ENCODE measurements at places on chromosomes 1 and 21. TPM values are rescaled to one million over a fixed set of nuclear protein-coding genes. Genes with fewer than 3 reads are reported as not detected.
A peak's percentile ranks its signal among the peaks of the same experiment; 100 is the strongest.

Gene ATP6V0B
- total RNA-seq = 202 TPM

Gene SLC25A34
- 0.98 TPM for total RNA-seq

Gene HUNK
- total RNA-seq = 1.2 TPM

Gene GBP3
- 16.0 TPM for total RNA-seq

Gene HP1BP3
- total RNA-seq = 312 TPM

Gene CLCNKA
- total RNA-seq = 3.9 TPM

Gene CA6
- total RNA-seq = not detected

GRCh38 chr1:228031276-228031995, 24.6 kb downstream of the WNT3A start:
- DNase-seq = no peak
- no peaks in the 10 kb centered on the region for H3K4me1 ChIP-seq
- no peaks in the 10 kb centered on the region for H3K36me3 ChIP-seq
- no peak overlapping the region for H3K27ac ChIP-seq
- H3K4me3 ChIP-seq = no peak overlapping the region

- no peaks in the 10 kb centered on the region for H3K27me3 ChIP-seq
- DNase-seq = no peak
- no peaks in the 10 kb centered on the region for H3K36me3 ChIP-seq
- no peak overlapping the region for H3K27ac ChIP-seq
- no peaks in the 10 kb centered on the region for H3K4me1 ChIP-seq
These were observed 294.4 kb downstream of the CAMTA1 start for GRCh38 chr1:7079637-7080036.

DNA sequence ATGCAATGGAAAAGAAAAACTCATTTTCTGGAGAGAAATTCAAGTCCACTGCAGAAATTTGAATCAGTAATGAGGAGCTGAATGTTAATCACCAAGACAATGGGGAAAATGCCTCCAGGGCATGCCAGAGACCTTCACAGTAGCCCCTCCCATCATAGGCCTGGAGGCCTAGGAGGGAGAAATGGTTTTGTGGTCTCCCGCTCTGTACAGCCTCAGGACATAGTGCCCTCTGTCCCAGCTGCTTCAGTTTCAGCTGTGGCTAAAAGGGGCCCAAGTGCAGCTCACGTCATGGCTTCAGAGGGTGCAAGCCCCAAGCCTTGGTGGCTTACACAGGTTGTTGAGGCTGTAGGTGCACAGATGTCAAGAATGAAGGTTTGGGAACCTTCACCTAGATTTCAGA, 223.0 kb downstream of the GRIK1 start:
- no peak overlapping the region for H3K4me3 ChIP-seq
- no peaks in the 10 kb centered on the region for H3K36me3 ChIP-seq
- no peak overlapping the region for H3K27ac ChIP-seq
- H3K4me1 ChIP-seq = no peaks in the 10 kb centered on the region

DNA sequence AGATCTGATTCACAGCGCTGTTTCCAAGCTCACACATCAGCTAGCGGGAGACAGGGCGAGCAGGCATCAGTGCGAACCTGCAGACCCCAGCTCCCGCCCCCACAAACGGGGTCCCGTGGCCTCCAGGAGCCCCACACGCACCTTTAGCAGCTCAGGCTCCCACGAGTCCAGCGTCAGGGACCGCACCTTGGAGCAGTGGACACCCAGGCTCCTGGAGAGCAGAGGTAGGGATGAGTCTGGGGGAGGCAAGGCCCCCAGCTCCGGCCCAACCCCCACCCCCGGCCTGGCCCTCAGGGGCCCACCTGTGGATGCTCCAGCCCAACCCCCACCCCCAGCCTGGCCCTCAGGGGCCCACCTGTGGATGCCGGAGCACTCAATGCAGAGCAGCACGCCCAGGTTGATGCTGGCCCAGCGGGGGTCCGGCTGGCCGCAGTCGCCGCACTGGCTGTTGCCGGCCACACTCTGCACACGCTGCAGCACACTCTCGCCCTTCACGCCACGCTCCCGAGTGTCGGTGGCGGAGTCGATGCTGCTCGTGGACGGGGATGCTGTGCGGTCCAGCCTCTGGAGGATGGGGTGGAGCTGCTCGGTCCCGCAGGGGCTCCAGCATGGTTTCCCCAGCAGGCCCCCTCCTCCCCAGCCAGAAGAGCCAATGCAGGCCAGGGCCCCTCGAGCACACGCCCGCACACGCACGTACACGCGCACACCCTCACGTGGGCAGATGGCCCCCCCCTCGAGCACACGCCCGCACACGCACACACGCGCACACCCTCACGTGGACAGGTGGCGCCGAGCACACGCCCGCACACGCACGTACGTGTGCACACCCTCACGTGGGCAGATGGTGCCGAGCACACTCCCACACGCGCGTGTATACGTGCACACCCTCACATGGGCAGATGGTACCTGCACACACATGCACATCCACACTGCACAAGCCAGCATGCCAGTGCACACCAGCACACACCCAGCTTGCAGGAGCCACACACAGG, 11.4 kb downstream of the ACAP3 start:
- DNase-seq = no peak
- peaks cover 4% of the 10 kb centered on the region for H3K4me1 ChIP-seq
- no peaks in the 10 kb centered on the region for H3K27me3 ChIP-seq
- no peak overlapping the region for H3K27ac ChIP-seq

GRCh38 chr21:42565206-42565810, 51.7 kb downstream of the SLC37A1 start:
- no peaks in the 10 kb centered on the region for H3K4me1 ChIP-seq
- H3K27ac ChIP-seq = no peak overlapping the region
- H3K36me3 ChIP-seq = peaks cover 59% of the 10 kb centered on the region
- no peaks in the 10 kb centered on the region for H3K27me3 ChIP-seq
- peak; percentile 7 for DNase-seq
- H3K4me3 ChIP-seq = no peak overlapping the region

DNA sequence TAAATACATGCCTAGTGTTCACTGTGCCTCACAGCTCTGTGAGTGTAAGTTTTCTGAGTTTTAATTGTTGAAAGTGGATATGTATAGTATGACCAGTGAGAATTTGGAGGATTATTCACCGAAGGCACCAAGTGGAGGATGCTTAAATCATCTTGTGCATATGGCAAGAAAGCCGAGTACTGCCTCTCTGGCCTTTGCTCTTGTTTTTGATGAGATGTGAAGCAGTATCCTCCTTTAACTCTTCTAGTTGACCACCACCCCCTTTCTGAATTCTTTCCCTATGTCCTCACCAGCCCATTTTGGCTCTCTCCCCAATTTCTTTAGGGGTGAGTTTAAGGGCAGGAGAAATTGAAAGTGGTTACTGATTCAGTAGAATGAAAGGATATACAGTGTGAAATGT, 130.4 kb downstream of the SYT2 start:
- no peaks in the 10 kb centered on the region for H3K36me3 ChIP-seq
- H3K27me3 ChIP-seq = no peaks in the 10 kb centered on the region
- no peak for DNase-seq
- peaks cover 27% of the 10 kb centered on the region for H3K4me1 ChIP-seq
- no peak overlapping the region for H3K4me3 ChIP-seq

- H3K27me3 ChIP-seq = no peaks in the 10 kb centered on the region
- no peaks in the 10 kb centered on the region for H3K4me1 ChIP-seq
- no peak overlapping the region for H3K27ac ChIP-seq
- H3K4me3 ChIP-seq = no peak overlapping the region
- H3K36me3 ChIP-seq = no peaks in the 10 kb centered on the region
These were observed 9.5 kb downstream of the CD48 start for GRCh38 chr1:160702100-160702499.

GRCh38 chr1:84247425-84248220, 53.9 kb upstream of the SAMD13 start:
- H3K36me3 ChIP-seq = no peaks in the 10 kb centered on the region
- no peaks in the 10 kb centered on the region for H3K4me1 ChIP-seq
- no peak overlapping the region for H3K27ac ChIP-seq
- no peak for DNase-seq
- H3K4me3 ChIP-seq = no peak overlapping the region

GRCh38 chr1:212045981-212046380, 10.4 kb downstream of the DTL start:
- H3K4me1 ChIP-seq = no peaks in the 10 kb centered on the region
- no peak for DNase-seq
- no peak overlapping the region for H3K4me3 ChIP-seq
- no peak overlapping the region for H3K27ac ChIP-seq
- no peaks in the 10 kb centered on the region for H3K27me3 ChIP-seq
- no peaks in the 10 kb centered on the region for H3K36me3 ChIP-seq

GRCh38 chr1:35475856-35476674, 81.1 kb downstream of the KIAA0319L start:
- peaks cover 8% of the 10 kb centered on the region for H3K36me3 ChIP-seq
- no peak overlapping the region for H3K4me3 ChIP-seq
- no peak overlapping the region for H3K27ac ChIP-seq

DNA sequence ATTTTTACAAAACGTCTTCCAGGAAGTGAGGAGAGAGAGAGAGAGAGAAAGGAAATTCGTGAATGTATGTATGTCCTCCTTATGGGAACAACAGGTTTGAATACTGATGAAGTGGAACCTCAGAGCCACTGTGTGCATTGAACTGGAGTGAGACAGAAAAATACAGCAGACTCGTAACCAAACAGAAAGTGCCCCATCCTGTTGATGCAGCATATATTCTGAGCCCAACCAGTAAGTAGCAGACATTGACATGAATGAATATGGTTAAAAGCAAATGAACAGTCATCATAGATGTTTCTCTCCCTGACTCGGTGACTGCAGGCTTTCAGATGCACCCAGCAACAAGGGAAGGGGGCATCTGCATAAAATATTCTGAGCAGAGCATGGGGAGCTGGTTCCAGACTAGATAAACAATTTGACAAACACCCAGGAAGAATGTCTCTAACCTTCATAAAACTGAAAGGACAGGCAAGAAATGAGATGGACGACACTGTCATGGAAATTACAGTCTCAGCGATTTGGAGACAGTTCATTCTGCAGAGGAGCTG, 471.0 kb upstream of the PBX1 start:
- H3K36me3 ChIP-seq = no peaks in the 10 kb centered on the region

All from thyroid gland (tissue), 4 donors.